Midbrain (tissue), 1 donor: ENCODE measurements at places on chromosomes 11 and 22.

DNA sequence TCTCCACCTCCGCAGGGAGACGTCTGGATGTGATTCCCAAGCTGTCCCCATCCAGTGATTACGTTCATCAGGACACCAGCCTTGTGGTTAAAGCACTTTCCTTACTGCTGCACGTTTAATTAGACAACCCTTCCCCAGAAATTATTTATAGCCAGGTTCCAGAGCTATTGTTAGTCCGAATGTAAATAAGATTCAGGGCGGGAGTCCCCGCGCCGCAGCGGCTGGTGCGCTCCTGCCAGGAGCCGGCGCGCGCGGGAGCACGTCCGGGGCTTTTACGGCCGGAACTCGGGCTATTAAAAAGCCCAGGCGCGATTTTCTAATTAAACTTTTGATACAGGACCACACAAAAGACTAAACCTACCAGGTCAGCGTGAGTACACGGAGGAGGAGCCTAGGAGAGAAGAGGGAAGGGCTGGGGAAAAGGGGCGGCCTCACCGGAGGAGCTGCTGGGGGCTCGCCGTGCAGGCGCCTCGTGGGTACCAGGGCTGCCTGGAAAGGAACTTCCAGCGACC lies 538.3 kb downstream of the OPCML start:
- no peak for DNase-seq

- no peak for DNase-seq
Measured at GRCh38 chr11:40289370-40289769, 1170.1 kb downstream of the LRRC4C start.

GRCh38 chr11:79503028-79503427 lies 62.2 kb upstream of the TENM4 start:
- DNase-seq: no peak

GRCh38 chr22:46598737-46599424 lies 21.3 kb upstream of the GRAMD4 start:
- no peak for DNase-seq

DNA sequence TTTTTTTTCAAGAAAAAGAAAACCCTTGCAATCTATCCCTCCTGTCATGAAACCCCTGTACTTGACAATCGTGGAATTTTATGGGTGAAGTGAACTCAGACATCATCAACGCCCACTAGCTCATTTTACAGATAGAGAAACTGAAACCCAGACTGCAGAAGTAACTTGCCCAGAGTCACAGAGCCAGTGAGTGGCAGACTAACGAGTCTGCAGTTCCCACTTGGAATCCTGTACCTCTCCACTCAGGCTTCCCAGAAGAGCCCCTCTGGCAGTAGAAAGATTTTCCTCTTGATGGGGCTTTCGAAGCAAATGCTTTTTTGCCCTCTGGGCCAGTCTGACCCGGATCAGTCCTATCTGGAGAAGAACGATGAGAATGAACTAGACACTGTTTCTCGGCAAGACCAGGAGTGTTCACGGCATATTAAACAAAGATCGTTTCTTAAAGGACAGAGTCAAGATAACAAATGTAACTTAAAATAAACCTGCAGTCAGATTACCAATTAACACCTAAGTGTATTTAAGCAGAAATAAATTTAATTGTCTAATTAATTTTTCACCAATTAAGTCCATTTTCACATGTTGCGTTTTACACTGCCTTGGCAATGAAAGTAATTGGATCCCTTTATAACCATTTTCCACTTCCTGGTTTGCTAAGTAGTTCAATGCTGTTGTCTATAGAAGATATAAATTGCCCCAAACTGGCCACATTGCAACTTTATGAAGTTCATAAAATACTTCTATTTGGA lies 61.3 kb upstream of the CREB3L1 start:
- no peak for DNase-seq
